Stimulated activated CD4-positive, alpha-beta T cell treated with anti-CD3 and anti-CD28 coated beads, Interleukin-2, amount 100 ng/mL, for 24 hours (primary cell): ENCODE measurements at places on chromosomes 12 and 14.

DNA sequence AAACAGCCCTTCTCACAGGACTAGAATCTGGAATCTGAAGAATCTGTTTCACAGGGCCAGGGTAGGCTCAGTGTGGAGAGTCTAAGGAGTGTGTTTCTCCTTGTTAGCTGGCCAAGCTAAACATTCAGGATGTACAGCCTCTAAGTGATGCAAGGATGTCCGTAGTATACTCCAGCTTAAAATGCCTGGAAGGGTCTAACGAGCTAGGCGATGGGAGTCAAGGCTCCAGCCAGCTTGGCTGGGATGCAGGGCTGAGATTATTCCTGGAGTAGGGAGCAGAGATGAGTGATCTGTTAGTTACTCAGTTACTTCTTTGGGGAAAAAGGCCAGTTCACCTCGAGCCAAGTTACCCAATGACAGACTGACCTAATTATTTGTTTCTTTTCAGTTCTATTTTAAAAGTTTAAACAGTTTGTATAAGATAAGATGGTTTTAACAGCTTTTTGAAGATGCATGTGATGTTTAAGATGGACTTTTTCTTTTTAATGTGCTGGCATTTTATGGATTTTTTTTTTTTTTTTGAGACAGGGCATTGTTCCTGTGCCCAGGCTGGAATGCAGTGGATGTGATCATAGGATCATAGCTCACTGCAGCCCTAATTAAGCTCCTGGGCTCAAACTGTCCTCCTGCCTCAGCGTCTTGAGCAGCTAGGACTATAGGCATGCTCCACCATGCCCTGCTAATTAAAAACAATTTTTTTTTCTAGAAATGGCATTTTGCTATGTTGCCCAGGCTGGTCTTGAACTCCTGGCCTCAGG lies 41.1 kb downstream of the SYNE2 start:
- no peak for DNase-seq

DNA sequence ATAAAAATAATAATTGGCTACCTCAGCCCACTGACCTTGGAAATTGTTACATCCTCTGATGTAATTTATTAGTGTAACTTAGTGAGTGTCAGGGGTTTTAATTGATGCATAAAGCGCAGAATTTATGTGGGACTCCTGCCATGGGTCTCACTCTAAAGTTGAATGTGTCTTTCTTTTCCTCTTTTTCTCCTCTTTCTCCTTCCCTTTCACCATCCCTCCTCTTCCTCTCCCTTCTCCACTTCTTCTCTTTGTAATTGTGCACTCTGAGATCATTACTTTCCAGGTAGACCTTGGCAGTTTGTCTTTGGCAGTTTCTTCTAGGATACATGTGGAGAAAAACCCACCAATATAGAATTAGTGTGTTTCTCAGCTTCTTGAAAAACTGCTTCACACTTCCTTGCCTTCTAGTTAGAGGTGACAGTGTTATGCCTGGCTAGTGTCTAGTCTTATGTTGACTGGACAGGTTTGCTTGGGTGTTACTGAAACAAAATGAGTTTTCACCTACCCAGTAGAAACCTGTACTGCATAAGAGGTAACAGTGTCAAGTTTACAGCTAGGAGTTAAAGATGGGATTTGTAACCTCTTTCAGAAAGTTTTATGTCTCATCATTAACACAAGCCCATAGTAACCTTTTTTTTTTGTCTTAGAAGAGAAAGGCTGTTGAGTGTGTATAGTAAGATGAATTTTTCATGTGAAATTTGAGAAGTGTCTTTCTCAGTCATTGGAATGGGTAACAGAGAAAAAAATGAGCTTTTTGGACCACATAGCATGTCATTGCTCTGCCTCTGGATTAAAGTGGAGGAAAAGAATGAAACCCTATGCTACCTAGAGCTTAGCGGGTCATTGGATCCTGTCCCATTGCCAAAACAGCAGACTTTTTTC lies 18.6 kb downstream of the PELI2 start:
- DNase-seq = no peak

GRCh38 chr12:70576341-70577282 lies 60.6 kb downstream of the PTPRB start:
- no peak for DNase-seq

- DNase-seq = no peak
These were observed 79.4 kb downstream of the TMTC2 start for GRCh38 chr12:82765971-82766705.

- no peak for DNase-seq
These were observed 39.2 kb downstream of the ATG14 start for GRCh38 chr14:55372423-55372822.

DNA sequence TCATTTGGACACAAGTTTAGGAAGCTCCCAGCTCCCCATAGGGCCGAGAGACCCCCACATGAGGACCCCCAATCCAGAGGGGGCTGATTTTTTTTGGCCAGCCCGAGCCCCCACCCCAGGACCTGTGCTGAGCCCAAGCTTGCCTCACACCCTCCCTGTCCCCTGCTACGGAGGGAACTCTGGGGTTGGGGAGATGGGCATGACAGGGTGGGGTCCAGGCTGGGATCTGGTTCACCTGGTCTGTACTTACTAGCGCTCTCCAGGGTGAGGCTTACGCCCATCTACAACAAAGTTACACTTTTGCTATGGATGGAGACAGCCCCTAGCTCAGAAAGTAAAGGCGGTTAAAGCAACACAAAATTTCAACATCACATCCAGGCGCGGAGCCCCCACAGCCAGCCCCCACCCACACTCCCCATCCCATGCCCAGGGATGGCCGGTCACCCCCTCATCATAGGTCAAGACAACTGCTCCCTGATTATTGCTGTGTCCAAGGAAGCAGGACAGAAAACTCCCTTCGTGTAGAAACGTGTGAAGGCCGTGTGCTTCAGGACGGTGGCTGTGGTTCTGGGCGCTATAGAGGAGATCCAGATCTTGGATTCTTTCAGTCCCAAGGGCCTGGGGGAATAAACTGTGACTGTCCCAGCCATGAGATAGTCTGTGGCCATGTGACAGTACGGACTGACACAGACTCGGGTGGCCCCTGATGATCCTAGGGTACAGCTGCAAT lies 10.7 kb downstream of the SLC25A29 start:
- no peak for DNase-seq

DNA sequence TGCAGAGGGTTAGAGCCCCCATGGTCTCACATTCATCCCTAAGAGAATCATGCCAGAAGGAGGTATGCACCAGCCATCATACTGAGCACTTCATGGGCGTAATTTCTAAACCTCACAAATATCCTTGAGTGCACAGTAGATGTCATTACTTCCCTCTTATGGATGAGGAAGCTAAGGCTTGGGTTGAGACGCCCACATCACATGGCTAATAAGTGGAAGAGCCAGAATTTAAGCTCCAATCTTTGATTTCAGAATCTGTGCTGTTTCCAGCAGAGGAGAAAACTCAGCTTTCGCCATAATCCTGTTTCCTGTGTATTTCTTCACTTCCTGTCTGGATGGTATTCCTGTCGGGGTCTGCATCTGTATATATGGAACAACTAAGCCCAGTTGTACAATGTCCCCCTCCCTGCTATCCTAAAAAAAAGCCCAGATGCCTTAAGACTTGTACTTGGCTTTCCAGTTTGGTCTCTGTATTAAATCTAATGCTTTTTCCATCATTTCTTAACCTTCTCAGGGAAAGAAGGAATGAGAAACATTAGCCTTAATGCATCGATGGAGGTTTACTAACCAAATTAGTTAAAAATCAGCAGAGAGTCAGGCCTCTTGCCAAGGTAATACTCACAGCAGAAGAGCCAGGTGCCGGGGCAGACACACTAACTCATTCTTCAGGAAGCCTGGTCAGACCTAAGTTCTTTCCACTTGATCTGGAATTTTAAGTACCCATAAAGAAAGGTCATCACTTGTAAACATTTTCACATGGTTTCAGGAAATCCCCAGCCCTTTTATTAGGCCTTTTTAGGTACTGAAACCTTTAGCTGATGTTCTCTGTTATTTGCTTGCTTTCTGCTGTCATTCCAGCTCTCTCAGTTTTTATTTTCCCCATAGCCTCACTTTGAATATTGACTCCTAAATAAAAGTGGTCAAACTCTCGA lies 5.3 kb downstream of the ISCU start:
- DNase-seq = no peak

- no peak for DNase-seq
These were observed 138.8 kb downstream of the GLT1D1 start for GRCh38 chr12:128992116-128992515.
